GOT3 (cell line): ENCODE measurements at places on chromosomes 1 and 21.

- DNase-seq, result no peak
These were observed 16.9 kb downstream of the ARHGEF19 start for GRCh38 chr1:16195518-16195905.

DNA sequence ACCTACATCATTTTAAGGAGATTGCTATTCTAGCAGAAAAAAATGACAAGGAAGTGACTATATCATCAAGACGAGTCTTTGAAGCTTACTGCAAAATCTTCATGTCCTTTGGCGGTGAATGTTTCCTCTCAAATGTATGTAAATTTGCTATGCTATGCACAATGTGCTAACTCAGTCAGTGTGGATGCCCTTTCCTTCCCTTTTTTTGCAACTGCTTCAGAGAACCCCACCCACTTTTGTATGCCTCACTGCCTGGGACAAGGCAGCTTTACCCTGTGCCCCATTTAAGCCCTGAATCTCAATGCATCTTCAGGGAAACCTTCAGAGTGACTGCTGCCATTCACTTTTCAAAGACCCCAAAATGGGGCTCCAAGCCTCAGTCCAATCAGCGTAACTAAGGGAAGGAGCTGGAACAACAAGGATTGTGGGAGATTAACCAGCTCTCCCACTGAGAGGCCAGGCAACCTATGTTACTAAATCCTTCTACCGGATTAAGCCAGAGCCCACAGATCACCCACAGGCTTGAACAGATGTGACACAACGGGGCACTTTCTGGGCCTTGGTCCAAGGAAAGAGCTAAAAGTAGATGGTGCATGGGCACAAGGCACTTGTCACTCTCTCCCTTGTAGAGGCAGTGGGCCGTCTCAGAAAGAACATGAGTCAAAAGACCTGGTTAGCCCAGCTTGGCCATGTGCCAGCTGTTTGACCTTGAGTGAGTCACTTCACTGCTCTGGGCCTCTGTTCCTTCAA, 154.4 kb downstream of the PLPP3 start:
- no peak for DNase-seq

DNA sequence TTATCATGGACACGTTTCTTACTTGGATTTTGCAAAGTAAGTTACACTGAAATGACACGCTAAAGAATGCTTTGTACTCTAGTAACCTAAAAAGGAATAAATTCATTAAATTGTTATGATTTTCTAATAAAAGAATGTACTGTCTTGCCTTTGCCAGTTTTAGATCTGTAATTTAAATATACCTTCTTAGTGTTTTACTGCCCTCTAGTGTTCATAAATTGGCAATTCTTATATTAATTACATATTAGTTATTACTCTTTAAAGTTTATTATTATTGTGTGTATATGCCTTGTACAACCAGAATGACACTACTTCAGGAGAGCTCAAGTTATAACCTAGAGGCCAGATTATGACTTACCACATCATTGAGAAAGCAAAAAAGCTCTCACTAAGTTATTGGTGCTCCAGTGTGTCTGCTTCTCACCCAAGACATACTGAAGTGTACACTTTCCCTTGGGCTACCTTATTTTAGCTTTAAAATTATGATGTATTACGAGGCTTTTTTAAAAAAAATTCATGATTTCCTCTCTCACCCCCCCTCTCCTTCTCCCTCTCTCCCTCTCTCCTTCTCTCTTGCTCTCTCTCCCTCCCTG, 169.9 kb downstream of the HS2ST1 start:
- no peak for DNase-seq

DNA sequence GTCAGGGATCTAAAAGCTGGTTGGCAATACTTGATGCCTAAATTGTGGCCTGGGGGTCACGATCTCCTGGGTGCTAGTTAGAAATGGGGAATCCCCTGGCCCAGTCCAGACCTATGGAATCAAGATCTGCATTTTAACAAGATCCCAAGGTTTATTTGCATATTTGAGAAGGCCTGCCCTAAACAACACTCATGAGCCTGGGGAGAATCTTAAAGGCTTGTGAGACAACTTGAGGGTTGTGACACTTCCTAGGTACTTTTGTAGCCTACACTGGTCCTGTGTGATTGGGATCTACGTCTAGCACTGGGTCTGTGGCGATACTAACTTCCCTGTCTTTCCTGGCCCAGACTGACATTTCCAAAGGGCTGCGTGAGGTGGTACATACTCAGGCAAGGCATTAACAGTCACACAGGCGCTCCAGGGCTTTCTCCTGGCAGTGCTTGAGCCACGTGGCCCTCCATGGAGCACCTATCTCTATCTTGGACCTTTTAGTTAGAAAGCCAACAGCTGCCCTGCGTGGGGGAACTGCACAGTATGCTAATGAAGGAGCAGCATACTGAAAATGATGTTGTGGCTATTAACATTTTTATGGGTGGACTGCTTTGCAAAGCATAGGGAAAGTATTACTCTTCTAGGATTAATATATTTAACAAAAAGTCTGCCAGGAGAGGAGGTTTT, 263.1 kb downstream of the ST6GALNAC3 start:
- DNase-seq, result no peak

DNA sequence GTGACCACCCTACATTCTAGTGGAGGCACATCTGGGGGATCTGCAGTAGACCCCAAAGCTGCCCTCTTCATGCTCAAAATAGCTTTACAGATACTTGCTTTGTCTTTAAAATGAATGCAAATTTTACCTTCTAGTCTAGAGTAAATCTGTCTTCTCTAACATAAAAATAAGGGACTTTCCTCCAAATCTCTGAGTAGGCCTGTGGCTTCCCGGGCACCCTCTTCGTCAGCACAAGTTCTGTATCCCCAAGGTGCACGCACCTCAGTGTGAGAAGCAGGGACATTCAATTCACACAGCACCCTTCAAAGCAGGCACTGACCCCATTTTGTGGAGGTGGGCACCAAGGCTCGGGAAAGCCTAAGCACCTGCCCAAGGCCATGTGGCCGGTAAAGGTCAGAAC, 19.0 kb downstream of the MEF2D start:
- no peak for DNase-seq

GRCh38 chr1:225462714-225463574, 35.1 kb upstream of the LBR start:
- no peak for DNase-seq

DNA sequence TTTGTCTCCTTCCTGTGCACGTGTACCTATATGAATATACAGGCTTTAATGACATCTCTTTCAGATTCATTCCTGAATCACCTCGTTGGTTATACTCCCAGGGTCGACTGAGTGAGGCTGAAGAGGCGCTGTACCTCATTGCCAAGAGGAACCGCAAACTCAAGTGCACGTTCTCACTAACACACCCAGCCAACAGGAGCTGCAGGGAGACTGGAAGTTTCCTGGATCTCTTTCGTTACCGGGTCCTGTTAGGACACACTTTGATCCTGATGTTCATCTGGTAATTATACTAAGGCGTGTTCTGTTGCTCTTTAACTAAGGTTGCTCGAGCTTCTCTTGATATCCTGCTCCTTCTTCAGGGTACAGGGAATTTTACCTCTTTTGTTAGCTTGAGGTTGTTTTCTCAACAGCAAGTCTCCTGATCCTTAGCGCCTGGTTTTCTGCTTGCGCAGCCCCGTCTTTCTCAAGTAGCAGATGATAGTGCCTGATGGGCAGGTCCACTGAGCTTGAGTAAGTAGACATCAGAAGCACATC, 55.1 kb downstream of the SLC22A15 start:
- no peak for DNase-seq

DNA sequence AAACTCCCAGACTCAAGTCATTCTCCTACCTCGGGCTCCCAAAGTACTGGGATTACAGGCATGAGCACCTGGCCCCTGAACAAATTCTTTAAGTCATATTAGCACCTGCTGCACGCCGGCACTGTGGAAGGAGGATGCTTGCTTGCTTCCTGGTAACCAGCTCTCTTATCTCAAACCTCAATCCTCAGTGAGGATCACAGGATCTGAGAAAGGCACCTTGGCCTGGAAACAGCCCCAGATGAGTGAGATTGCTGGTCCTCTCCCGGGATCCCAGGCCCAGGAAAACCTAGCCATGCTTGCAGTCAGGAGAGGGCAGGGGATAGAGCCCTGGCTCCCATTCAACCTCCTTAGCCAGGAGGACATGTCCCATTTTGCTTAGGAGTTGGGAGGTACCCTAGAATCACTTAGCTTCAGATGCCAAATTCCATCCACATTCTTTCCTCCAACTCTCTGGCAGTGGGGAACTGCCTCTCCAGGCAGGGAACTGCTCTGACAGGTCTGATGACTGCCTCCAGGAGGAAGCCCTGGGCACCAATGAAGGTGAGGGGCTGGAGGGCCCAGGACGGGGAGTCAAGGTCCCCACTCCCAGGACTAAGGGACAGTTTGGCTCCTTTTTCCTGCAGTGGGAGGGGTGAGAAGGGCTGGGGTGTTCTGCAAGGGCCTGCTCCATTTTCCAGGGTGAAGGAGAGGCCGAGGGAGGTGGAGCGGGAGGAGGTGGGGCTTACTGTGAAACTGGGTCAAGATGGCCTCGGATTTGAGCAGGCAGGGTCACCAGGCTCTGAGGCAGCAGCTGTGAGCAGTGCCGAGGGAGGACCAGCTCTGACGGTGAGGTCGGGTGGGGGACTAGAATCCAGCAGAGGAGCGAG, 9.5 kb downstream of the GPR37L1 start:
- DNase-seq, result no peak
